ENCODE measurements at places on chromosomes 6 and 20. TPM values are rescaled to one million over a fixed set of nuclear protein-coding genes. Genes with fewer than 3 reads are reported as not detected.

The GABRR1 gene
- total RNA-seq = 0.24 TPM

The TBPL1 gene
- total RNA-seq = 39.8 TPM

The LGSN gene
- total RNA-seq = 0.18 TPM

The CCR6 gene
- total RNA-seq = not detected

The CYP24A1 gene
- total RNA-seq = not detected

The SMIM29 gene
- 15.1 TPM for total RNA-seq

The TASP1 gene
- 12.4 TPM for total RNA-seq

The GUCA1A gene
- 10.9 TPM for total RNA-seq
